ENCODE measurements at places on chromosomes 1 and 21.

DNA sequence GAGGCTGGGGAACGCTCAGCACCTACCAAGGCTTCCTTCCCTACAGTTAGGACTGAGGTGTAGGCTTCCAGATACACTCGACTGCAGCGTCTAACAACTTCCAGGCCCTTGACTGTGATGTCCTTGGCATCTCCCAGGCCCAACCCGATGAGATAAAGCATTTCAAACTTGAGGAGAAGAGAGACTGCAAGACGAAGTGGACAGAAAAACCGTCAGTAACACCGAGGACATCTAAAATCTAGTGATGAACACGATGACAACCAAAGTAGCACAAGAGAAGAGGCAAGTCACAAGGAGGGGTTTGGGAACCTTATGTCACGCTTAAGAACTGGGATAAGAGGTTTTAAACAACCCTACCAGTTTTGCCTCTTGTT lies 314 bp downstream of the DPH5 start:
- peak overlapping the region; percentile 92 for H3K4me3 ChIP-seq
- H3K36me3 ChIP-seq: peaks cover 6% of the 10 kb centered on the region
- DNase-seq: no peak
- no peaks in the 10 kb centered on the region for H3K27me3 ChIP-seq
- peak overlapping the region; percentile 49 for H3K27ac ChIP-seq
- H3K4me1 ChIP-seq: peaks cover 4% of the 10 kb centered on the region

DNA sequence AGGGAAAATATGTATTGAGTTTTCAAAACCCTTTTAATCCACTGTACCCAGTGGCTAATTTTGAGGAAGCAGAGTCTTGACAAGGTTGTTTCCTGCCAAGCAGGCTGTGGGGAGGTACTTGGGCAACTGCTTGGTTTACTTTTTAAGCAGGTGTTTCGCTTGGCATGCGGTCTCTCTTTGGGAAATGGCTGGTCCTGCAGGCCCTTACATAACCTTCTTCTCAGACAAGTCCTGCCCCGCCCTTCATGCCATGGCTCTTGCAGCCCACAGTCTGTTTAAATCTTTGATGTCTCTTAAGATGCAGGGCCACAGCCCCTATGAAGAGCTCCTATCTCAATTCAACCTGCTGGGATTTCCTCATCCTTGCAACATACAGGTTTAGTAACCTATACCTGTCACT lies 36.0 kb upstream of the ABCD3 start:
- no peak overlapping the region for H3K27ac ChIP-seq
- H3K27me3 ChIP-seq: no peaks in the 10 kb centered on the region
- no peak for DNase-seq
- no peaks in the 10 kb centered on the region for H3K36me3 ChIP-seq
- no peaks in the 10 kb centered on the region for H3K4me1 ChIP-seq

- DNase-seq: no peak
- no peaks in the 10 kb centered on the region for H3K27me3 ChIP-seq
- no peak overlapping the region for H3K4me3 ChIP-seq
- no peaks in the 10 kb centered on the region for H3K36me3 ChIP-seq
Observed at GRCh38 chr1:54290506-54291184, 90.7 kb downstream of the MRPL37 start.

- no peaks in the 10 kb centered on the region for H3K36me3 ChIP-seq
- peaks cover 8% of the 10 kb centered on the region for H3K4me1 ChIP-seq
- H3K27ac ChIP-seq: no peak overlapping the region
- no peak for DNase-seq
Observed at GRCh38 chr21:43919871-43920801, 55.1 kb downstream of the AGPAT3 start.

DNA sequence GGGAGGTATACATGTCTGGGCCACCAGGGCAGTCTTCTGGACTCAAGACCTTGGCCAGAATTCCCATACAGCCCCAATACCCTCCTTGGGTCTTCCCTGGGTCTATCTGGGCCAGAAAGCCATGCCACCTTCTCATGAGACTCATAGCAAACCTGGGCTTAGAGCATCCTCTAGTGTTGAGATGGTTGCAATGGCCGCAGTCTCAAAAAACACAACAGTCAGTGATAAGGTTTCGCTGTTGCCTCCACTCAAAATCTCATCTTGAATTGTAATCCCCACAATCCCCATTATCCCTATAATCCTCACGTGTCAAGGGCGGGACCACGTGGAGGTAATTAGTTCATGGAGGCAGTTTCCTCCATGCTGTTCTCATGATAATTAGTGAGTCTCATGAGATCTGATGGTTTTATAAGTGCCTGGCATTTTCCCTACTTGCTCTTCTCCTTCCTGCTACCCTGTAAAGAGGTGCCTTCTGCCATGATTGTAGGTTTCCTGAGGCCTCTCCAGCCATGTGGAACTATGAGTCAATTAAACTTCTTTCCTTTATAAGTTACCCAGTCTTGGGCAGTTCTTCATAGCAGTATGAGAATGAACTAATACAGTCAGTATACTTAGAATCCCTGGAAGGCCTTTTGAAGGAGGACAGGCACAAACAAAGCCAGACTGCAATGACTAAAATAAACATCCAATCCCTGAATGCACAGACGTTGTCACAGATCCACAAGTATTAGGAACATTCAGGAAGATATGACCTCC lies 77.0 kb downstream of the CTH start:
- H3K4me1 ChIP-seq: peaks cover 7% of the 10 kb centered on the region
- no peaks in the 10 kb centered on the region for H3K27me3 ChIP-seq
- H3K4me3 ChIP-seq: no peak overlapping the region
- no peaks in the 10 kb centered on the region for H3K36me3 ChIP-seq
- no peak overlapping the region for H3K27ac ChIP-seq

DNA sequence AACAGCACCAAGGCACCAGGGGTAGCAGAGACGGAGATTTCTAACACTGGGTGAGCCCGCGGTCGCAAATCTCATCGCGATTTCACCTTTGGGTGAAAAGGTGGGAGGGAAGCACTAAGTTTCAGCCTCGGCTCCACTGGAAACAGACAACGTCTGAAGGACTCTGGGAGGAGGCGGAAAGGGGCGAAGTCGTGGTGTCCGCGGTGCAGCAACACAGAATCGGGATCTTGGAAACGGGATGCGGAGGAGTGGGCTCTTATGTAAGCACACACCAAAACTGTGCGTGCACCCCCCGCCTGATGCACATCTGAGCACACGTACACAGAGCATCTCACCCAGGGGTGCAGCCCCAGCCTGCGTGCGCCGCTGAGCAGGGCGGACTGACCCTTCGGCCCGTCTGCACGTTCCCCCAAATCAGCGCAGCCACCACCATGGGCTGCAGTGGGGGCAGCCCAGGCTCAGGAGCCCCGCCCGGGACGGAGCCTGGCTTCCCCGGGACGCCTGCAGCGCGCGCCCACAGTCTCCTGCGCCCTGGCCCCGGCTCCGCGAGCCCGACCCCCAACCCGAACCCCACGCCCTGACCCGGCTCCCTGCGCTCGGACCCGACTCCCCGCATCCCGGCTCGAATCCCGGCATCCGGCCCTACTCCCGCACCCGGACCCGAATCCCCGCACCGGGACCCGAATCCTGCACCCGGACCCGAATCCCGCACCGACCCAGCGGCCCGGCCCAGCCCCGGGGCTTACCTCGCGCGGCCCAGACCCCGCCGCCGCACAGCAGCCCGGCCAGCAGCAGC lies 670 bp downstream of the CLSTN1 start:
- H3K4me3 ChIP-seq: peak overlapping the region; percentile 95
- H3K36me3 ChIP-seq: no peaks in the 10 kb centered on the region
- DNase-seq: no peak
- no peaks in the 10 kb centered on the region for H3K27me3 ChIP-seq
- peak overlapping the region; percentile 86 for H3K27ac ChIP-seq
- H3K4me1 ChIP-seq: peaks cover 21% of the 10 kb centered on the region

DNA sequence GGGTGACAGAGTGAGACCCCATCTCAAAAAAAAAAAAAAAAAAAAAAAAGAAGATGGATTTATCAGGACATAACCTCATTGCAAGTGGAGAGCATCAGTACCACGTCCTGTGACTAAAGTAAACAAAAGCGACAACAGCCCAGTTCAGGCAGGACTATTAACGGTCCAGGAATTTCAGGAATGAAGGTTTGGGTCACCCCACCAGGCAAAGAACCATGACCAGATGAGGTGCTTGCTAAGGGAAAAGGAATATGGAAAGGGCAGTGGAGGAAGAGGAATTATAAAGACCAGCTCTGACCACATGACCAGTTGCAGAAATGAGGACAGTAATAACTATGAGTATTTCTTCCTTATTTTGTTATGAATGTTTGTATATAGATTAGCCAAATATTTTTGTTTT lies 35.4 kb upstream of the EIF4G3 start:
- H3K4me3 ChIP-seq: no peak overlapping the region
- DNase-seq: no peak
- H3K27me3 ChIP-seq: no peaks in the 10 kb centered on the region
- no peaks in the 10 kb centered on the region for H3K36me3 ChIP-seq
- H3K4me1 ChIP-seq: peaks cover 2% of the 10 kb centered on the region
- no peak overlapping the region for H3K27ac ChIP-seq
